EH (cell line): ENCODE measurements at places on chromosomes 16 and 17.

GRCh38 chr16:80046261-80046660 lies 445.7 kb upstream of the MAF start:
- DNase-seq, result no peak

DNA sequence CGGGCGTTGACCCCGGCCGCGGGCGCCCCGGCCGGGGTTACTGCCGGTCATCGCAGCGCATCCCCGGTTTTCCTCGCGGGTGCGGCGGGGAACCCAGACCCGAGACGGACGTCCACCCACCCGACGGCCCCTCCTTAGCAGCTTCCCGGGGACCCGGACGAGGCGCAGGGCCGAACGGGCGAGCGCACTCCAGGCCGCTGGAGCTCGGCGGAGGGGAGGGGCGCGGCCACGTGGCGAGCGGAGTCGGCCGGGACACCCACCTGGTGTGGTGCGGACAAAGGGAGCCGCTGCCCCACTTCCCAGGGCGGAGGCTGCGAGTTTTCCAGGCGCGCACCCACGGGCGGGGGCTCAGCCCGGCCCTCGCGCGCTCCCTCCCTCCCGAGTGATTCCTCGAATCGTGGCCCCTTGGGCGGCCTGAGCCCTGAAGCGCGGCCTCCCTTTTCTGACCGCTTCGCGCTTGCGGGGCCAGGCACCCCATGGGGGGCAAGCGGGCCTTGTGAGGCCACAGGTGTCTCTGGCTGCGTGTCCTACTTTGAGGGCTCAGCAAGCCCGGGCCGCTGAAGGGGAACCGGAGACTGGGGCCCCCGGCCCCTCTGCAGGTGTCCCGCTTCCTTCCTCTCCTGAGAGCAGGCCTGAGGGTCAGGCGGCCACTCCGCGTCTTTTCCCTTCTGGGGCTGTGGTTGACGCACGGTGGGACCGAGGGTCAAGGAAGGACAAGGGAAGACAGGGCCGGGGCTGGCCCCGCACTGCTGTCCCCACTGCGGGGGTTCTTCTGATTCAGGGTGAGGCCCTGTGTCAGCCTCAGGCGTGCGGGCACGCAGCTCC lies 1.1 kb upstream of the FASN start:
- no peak for DNase-seq

- no peak for DNase-seq
Measured at GRCh38 chr16:50781043-50781442, 39.2 kb downstream of the CYLD start.

- DNase-seq, result peak; percentile 21
Measured at GRCh38 chr17:957856-958421, 21.6 kb downstream of the NXN start.

DNA sequence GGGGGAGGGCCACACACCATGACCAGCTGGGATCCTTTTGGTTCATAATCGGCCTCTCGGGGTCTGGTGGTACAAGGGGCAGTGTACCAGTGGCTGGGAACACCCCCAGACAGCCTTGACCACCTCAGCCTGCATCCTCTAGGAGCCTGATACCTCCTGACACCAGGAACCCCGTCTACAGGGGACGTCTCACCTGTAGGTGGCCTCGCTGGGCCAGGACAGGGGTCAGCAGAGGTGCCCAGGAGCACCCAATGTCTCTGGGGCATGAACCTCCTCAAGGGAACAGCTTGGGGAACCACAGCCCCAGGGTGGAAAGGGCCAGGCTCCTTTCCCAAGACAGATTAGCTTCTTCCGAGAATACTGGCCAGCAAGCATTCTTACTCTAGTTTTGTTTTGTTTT lies 2.5 kb upstream of the METRNL start:
- no peak for DNase-seq

GRCh38 chr16:55778757-55779156 lies 54.1 kb downstream of the CES1 start:
- no peak for DNase-seq

GRCh38 chr17:56274491-56274890 lies 121.2 kb downstream of the ANKFN1 start:
- DNase-seq, result no peak

DNA sequence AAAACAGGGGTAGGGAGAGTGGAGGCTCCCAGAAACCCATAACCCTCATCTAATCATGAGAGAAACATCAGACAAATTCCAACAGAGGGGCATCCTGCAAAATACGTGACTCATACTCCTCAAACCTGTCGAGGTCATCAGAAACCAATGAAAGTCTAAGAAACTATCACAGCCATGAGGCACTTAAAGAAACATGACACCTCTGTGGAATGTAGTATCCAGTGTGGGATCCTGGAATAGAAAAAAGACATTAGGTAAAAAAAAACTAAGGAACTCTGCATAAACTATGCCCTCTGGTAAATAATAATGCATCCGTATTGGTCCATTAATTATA lies 16.4 kb downstream of the CDH5 start:
- peak; percentile 83 for DNase-seq

- DNase-seq, result no peak
Measured at GRCh38 chr17:58493506-58493905, 5.3 kb upstream of the HSF5 start.

GRCh38 chr16:84751947-84752346 lies 52.1 kb downstream of the USP10 start:
- DNase-seq, result peak; percentile 37

GRCh38 chr17:6108382-6108781 lies 38.2 kb downstream of the WSCD1 start:
- no peak for DNase-seq

DNA sequence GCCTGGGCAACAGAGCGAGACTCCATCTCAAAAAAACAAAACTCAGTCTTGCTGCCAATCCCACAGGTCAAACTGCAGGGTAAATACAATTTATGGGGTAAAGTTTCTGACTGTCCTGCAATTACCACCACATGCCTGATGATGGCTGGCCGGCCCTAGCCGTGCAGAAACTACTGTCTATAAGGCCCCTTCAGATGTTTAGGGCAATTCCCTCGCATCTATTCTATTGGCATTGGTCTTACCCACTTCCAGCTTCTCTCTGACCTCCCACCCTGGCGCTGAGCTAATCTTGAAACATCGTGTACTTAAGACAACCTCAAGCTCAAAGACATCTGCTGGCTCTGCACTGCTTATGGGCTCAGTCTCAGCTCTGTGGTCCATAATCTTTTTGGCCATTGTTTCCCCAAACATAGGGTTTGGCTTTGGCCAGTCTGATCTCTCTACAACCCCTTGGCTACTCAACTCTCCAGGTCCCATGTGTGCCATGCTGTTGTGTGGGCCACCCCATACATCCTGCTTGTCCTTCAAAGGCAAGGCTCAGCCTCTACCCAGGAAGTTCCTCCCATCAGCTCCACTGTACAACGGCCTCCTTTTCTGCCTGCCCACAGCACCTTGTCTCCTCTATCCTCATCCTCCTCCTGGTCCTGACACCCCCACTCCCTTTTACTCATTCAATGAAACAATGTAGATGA lies 16.6 kb downstream of the MAP3K14 start:
- DNase-seq, result no peak

DNA sequence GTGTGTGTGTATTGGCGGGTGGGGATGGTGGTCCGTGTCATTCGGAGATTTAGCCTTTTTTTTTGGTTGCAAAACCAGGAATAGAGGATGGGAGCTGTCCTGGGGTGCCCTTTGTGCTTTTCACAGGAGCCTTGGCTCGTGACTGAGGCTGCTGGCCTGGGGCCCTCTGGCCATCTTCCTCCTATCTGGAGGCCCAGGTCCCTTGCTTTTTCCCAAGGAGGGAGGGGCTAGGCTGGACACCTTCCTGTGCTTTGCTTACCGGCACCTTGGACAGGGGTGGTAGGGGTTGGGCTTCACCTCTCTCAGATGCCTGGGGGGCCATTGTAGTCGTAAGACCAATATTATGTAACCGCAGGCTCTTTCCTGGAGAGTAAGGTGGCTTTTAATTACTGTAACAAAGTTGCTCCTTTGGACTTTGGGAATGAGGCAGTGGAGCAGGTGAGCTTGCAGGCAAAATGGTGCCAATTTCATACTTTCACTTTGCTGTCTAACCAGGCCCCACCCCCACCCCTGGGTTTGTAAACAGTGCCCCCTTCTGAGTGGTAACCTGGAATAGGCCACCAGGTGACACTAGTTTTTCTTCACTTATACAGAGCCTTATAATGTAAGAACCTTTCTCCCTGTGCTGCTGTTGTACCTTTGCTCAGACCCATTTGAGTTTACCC lies 1.2 kb downstream of the DYNLL2 start:
- DNase-seq, result peak; percentile 24

- no peak for DNase-seq
Measured at GRCh38 chr17:11742886-11743285, 144.6 kb downstream of the DNAH9 start.

GRCh38 chr16:68764862-68765261 lies 27.8 kb downstream of the CDH1 start:
- no peak for DNase-seq

DNA sequence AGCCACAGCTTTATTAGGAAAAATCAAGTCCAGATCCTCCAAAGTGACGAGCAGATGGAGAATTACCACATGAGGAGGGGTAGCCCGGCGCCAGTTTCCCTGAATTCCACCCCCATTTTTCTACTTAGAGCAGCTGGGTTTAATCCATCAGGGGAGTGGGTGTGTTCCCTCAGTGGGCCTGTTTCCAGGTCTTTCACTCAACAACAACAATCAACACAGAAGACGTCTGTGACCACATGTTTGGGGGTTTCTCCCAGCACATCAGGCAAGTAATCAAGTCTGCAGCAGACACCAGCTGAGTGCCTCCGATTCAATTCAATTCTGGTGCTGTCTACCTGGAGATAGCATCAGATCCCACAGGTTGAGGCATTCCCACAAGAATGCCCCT lies 6.8 kb downstream of the SLC6A2 start:
- no peak for DNase-seq

GRCh38 chr17:77380395-77381184 lies 239.8 kb downstream of the SEC14L1 start:
- no peak for DNase-seq

DNA sequence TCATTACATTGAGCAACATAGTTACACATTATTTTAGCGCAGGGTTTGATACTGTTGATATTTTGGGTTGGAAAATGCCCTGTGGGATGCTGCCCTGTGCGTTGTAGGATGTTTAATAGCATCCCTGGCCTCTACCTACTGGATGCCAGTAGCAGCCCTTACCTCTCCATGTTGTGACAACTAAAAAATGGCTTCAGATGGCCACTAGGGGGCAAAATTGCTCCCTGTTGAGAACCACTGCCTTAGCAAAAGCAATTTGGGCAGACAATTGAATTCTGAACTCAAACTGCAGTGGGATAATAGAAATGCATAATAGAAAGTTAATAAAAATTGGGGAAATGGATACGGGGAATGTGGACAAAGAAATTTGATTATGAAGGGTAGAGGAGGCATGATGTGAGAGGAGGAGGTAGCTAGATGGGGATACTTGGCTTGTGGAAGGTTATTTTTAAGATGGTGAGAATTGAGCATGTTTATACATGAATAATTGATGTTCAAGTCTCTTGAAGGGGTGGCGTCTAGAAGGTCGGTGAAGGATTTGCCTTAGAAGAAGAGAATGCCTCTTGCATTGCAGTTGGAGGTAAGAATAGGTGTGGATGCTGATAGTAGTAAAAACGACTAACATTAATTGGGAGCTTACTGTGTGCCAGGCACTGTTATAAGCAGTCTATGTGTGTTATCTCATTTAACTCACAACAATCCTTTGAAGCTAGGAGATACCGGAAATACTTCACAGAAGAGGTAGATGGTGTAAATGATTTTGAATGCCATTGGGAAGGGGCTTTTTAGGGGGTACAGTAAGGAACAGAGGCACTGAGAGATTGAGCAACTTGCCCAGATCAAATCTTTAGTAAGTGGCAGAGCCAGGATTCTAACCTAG lies 19.0 kb downstream of the HEATR9 start:
- DNase-seq, result peak; percentile 72

- DNase-seq, result no peak
Measured at GRCh38 chr17:62882284-62882683, 74.2 kb upstream of the MARCHF10 start.

DNA sequence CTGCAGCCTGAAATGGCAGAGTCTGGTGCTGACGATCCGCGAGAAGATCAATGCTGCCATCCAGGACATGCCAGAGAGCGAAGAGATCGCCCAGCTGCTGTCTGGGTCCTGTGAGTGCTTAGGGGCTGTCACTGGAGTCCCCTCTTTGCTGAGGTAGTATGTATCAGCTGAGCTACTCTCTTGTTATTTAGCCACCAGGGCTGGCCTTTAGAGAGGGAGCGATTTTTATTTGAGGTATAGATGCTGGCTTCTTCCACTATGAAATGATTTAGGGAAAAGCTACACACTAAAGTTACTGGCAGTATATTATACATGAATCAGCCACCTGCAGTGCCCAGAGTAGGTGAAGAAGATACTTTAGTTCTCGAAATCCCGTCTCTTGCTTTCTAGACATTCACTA lies 2.6 kb downstream of the CDK5RAP3 start:
- no peak for DNase-seq

DNA sequence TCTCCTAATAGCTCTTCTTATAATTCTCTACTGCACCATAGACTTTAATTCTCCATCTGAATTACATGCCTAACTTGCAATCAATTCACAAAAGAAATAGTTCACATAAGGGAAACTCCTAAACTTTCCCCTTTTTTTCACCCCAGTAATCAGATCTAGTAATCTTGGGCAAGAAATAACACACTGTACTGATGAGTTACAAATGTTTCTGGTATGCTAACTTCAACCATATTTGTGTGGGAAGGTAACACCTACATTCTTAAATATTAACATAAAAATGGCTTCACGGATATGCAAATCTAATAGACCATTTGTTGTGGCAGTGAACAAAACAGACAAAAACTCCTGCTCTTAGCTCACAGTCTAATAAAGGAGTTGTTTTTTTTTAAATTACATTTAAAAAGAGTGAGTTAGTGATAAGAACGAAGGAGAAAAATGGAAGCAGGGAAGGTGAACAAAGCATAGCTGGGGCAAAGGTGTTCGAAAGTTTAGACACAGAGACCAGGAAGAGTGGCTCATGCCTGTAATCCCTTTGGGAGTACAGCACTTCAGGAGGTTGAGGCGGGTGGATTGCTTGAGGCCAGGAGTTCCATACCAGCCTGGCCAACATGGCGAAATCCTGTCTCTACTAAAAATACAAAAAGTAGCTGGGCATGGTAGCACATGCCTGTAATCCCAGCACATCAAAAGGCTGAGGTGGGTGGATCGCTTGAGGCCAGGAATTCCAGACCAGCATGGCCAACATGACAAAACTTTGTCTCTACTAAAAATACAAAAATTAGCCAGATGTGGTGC lies 34.8 kb downstream of the CMTM3 start:
- peak; percentile 22 for DNase-seq

DNA sequence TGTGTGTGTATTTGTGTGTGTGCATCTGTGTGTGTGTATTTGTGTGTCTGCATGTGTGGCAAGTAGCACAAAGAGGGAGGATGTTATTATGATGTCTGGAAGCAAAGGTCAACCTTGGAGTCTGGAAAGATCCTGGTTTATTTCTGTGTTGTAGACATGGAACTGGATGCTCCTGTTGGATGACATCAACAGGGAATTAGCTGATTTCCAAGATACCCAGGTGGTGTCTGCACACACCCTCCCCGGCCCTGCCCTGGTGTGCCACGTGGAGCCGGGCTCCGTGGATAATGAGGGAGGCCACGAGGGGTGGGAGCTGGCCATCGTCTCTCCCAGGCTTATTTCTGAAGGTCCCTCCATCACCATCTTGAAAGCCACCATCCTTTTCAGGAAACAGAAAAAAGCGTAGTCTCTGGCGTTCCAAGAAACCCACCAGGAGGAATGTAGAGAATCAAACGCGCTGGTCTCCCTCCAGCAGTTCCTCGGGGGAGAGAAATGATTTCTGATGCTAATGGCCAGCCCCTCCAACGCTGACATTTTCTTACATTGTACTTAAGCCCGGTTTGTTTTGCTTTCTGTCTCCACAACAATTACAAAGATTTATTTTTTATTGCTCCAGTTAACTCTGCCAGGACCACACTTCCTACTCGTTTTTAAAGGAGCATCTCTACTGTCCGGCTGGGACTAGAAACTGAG lies 93.3 kb downstream of the FOXL1 start:
- DNase-seq, result peak; percentile 75
